Colonic mucosa (tissue), 4 donors: ENCODE measurements at places on chromosomes 2 and 18.

- no peak for DNase-seq
These were observed 247.3 kb downstream of the PTGR3 start for GRCh38 chr18:74961596-74961995.

DNA sequence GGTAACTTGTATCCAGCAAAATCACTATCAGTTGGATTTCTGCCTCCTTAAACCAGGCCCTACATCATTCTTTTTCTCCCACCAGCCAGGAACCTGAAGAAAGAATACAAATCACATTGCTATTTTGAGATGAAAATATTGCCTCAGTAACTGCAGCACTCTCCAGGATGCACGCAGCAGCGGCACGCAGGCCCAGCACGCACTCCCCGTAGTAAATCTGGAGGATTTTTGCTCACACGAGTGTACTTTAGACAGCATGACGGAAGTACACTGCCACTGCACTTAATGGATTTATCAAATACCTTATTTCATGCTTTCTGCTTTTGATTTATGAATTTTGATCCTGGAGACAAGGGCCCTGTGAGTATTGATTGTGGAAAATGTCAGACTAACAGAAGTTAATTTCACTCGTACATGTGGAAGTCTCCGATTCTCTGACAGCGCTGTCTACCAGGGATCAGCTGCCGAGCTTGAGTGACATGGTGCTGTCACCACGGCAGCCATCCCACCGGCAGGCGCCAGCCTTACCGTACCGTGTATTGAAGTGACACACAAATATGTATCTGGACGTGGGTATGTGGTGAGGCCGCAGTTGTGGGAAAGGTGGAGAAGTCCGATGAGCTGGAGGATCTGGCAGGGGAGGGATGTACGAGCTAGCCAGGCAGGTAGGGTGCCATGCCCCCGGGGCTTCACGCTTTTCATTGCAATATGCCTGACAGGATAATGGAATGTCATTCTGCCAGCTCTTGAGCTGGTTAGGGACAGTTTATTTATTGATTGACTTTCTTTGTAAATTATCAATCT is 863.7 kb downstream of the GALR1 start:
- no peak for DNase-seq

- DNase-seq: no peak
These were observed 102.6 kb upstream of the DAPL1 start for GRCh38 chr2:158692372-158693103.

DNA sequence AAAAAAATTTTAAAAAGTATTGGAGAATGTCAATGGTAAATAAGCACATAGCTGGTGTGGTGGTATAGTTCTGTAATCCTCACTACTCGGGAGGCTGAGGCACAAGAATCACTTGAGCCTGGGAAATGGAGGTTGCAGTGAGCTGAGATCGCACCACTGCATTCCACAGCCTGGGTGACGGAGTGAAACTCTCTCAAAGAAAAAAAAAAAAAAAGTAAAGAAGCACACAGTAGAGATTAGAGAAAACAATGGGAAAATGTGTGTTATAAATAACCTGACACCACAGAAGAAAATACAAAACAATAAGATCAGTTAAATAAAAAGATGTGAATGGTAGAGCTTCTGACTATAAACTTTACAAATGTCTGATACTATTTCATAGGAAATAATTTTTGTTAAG is 163.7 kb upstream of the WDSUB1 start:
- no peak for DNase-seq

GRCh38 chr2:200454927-200455801 is 54.7 kb downstream of the KCTD18 start:
- no peak for DNase-seq

DNA sequence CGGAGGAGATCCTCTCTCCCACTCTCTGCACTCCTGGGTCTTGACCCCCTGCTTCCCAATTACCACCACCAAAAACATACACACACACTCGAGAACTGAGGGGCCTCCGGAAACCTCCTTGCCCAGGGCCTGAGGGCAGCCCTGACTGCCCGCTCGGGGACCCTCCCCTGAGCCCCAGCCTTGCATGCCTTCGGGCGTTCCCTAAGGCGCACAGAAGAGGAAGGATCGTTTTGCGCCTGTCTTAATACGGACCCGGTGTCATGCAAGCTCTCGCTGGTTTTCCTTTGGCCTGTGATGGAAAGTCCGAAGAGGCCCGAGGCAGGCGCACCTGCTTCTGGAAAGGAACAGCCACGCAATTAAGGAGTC is 19.8 kb downstream of the POU3F3 start:
- no peak for DNase-seq

DNA sequence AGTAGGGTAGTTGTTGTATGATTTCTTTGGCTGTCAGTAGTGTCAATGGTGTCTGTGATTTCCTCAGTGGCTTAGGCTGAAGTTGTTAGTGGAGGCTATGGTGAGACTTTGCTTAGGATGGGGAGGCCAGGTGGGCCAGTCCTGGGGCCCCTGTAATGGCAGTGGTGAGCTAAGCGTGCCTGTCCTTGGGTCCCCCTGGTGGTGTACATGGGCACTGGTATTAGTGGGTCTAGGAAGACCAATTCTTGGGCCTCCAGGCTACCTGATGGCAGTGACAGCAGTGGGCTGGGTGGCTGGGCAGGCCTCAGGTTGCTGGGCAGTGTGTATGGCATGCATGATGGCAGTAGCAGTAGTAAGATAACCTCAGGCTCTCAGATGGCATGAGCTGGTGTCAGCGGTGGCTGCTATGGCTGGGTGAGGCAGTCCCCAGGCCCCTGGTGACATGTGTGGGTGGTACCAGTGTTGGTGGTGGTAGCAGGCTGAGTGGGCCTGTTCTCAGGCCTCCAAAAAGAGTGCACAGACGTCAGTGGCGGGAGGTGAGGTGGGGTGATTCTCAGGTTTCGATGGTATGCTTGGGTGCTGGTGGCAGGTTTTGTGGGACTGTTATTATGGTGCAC is 103.2 kb downstream of the KLHL14 start:
- no peak for DNase-seq

DNA sequence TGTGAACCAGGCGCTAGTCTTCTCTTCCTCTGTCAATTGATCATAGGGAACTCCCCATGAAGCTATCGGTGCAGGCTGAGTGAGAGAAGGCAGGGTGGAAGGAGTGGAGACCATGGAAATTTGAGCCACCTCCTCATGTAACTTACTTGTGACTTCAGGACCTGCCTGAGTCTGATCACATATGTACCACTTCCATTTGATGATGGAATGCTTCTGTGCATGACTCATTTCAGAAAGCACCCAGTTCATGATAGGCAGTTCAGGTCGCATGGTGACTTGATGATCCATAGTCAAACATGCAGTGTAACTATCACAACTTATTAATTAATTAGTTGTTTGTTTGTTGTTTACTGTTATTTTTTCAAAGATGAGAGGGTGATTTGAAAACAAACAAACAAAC is 1296.7 kb downstream of the SUCLG1 start:
- DNase-seq: no peak

GRCh38 chr18:48841381-48842258 is 109.1 kb downstream of the SMAD7 start:
- no peak for DNase-seq

DNA sequence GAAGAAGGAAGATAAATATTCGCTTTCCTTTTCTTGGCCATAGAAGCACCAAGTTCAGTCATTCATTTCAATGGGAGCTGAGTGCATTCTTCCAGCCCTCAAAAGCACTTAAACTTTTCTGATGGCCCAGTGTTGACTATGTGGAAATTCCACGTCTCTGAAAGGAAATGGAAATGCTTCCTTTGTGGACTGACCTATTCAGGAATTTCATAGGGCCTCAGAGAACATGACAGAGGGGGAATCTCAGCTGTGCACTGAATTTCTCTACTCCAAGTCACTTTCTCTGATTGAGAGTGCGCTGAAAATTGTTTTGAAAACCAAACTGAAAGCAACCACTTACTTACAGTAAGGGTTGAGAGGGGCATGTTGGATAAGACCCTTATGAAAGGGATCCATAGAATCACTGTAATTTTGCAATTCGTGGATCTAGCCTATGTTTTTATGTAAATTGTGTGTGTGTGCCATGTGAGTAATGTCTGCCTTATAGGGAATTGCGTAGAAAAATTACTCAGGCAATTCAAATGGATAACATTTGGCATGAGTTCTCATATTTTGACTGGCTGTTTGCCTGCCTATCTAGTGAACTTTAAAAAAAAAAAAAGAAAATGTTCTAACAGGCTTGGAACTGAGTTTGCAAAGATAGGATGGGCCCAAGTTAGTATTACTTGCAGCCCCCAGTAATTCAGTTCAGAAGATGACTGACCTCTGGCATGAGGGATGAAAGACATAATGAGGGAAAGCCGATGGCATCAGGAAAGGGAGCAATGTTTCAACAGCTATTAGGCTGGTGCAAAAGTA is 437.0 kb downstream of the PTPRM start:
- no peak for DNase-seq

GRCh38 chr18:69701305-69701704 is 246.4 kb downstream of the CD226 start:
- DNase-seq: no peak

GRCh38 chr2:238321467-238321866 is 1.1 kb downstream of the TRAF3IP1 start:
- DNase-seq: no peak

- peak; percentile 50 for DNase-seq
These were observed 4.0 kb downstream of the PPP3R1 start for GRCh38 chr2:68248361-68248760.

DNA sequence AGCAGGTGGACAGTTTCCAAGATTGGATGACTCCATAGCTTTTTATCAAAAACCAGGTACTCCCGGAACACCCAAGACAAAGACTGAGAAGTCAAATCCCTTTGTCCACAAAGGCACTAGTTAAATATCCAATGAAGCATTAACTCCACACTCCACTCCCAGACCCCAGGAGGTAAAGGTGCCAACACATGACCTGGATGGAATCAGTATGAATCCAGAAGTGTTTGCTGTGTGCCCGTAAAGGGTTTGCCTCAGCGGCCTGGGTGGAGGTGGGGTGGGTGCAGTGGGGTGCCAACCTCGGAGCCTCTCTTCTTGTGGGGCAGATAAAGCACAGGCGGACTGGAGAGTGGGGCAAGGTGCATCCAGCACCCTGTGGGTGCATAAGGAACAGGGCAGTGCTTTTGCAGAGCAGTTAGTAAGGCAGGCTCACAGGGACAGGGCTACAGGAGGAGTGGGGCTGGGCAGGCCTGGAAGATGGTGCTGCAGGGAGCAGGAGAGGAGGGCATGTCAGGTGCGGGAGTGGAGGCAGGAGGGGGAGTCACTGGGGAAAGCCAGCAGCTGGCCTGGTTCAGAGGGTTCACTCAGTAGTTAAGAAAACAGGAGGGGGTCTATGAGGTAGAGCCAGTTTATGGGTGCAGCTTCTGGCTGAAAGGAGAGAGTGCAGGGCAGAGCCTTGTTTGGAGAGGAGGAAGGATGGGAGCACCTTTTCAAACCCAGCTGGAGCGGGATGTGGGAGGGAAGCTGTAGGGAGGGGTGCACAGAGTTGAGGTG is 208.4 kb upstream of the SMAD2 start:
- no peak for DNase-seq

DNA sequence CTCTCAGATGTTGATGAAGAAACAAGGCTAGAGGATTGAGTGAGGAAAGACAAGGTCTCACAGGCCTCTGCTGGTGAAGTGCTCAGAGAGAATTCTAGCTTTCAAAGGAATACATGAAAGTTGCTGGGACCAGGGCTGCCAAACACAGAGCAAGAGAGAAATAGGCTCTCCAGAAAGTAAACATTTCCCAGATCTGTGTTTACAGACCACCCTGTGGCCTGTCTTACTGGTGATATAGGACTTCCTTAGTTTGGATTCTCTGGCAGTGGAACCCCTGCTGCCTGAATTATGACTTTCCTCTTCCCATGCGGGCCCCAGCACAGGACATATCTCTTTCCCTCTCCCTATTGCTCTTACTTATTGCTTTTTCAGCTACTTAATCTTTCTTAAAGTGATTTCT is 64.5 kb downstream of the TACR1 start:
- DNase-seq: no peak

DNA sequence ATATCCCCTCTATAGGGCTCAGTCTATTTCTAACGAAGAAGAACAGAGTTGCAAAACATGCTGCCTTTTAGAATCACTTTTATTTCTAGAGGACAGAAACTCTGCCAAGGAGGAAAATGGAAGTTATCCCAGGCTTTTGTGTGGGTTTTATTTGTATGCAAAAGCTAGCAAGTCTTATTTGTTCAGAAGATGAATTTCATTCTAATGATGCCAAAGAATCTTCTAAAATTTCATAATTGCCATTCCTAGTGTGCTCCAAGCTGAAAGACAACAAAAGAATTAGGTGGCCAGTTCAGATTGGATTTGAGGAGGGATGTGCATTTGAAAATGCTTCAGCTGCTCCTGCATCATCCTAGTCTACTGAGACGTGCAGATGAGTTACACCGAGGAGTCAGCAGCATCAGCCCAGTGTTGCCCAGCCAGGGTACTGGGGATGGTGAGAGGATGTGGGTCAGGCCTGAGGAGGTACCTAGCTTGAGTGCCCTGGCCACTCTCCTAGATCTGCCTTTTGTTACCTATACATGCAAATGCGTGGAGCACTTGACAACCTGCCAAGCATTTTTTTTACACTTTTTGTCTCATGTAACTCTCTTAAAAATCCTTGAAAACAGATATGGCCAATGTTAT is 80.1 kb downstream of the KCNS3 start:
- no peak for DNase-seq

- no peak for DNase-seq
These were observed 61.7 kb downstream of the EML4 start for GRCh38 chr2:42230891-42231290.

- no peak for DNase-seq
These were observed 96.7 kb upstream of the LMAN1 start for GRCh38 chr18:59455728-59456276.

DNA sequence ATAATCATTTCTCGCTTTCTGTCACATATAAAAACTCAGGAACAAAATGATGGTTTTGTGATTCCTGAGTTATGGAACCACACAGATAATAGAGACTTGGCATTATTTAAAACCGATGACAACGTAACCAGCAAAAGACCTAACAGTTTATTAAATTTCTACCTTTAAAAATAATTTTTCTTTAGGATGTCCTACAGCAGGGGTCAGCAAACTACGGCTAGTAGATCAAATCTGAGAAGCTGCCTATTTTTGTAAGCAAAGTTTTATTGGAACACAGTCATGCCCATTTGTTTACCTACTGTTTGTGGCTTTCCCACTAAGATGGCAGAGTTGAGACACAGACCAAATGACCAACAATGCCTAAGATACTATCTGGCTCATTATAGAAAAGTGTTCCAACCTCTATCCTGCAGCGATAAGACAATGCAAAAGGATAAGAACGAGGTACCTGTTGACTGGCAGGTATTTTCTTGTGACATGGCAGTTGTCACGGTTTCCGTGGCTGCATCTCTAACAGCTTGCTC is 53.0 kb upstream of the ZFP36L2 start:
- DNase-seq: no peak

DNA sequence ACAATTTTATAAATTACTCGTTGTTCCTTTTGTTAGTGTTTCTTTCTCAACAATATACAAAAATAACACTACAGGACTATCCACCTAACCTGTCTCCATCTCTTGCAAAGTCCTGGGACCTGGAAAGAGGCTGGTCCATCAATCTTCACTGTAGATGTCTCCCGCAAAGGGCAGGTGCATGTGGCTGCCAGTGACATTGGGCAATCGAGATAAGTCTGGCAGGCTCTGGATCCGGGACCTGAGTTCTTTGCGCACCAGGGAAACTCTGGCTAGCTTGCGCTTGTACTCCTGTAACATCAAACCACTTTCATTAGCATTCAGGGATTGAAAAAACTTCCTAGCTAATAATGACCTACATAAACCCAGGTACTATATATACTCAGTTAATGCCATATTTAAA is 20.5 kb downstream of the RMP24 start:
- no peak for DNase-seq
